ENCODE measurements at places on chromosomes 12 and 14.
A peak's percentile ranks its signal among the peaks of the same experiment; 100 is the strongest.

- DNase-seq, result no peak
Observed at GRCh38 chr14:83777516-83777915, 1752.4 kb upstream of the FLRT2 start.

DNA sequence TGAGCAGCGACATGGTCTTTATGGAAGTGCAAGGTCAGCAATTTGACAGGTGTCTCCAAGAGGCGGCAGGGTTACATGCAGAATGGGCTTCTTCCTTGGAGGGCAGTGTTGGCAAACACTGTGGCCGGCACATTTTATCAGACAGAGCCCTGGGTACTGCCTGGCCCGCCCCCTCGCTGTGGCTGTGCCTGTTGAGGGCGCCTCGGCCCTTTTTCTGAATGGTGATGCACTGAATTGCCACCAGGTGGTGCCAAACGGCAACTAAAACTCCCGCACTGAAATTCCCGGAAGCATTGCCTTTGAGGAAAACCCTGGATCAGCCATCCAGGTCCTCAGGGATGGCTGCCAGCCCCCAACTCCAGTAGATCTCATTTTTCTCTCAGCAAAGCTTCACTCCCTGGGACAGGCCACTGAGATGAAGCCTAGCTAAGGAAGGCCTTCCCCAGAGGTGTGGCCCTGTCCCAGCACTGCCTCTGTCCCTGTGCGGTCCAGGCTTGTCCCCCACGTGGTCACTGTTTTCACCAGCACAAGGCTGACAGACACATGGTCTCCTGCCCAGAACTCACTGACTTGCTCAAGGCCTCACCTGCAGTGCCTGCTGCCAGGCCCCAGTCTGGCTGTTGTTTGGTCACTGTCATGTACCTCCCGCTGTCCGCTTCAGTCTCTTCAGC lies 73.6 kb downstream of the TESC start:
- peak; percentile 32 for DNase-seq

- DNase-seq, result peak; percentile 41
Observed at GRCh38 chr14:68655021-68655831, 137.6 kb downstream of the ZFP36L1 start.

GRCh38 chr12:76173756-76174155 lies 89.3 kb upstream of the NAP1L1 start:
- no peak for DNase-seq

DNA sequence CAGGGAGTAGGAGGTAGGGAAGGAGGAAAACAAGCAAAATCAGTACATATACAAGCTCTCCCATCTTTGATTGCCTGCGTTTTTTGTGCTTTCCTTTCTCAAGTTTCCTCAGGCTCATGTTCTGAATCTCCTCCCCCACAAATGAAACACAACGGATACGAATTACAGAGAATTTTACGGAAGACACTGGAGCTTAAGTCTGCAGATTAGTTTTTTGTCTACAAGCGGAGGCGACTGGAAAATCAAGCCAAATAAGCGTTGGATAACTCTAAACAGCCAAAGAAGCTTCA lies 612 bp downstream of the WBP11 start:
- DNase-seq, result no peak

DNA sequence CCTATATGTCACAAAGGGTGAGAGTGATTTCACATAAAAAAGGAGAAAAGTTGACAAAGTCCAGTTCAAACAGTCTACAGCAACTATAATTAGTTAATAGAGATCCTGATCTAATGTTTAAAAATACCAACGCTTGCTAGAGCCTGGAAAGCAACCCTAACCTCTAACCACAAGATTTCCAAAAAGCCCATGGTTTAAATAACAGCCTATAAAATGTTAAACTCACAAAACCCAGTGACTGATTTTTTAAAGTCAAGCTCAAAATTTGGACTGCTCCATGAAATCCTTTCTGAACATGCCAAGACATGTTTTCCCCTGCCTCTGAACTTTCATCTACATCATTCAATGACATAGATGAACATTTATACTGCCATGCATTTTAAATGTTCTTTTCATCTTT lies 81.6 kb downstream of the PLEKHG7 start:
- no peak for DNase-seq

DNA sequence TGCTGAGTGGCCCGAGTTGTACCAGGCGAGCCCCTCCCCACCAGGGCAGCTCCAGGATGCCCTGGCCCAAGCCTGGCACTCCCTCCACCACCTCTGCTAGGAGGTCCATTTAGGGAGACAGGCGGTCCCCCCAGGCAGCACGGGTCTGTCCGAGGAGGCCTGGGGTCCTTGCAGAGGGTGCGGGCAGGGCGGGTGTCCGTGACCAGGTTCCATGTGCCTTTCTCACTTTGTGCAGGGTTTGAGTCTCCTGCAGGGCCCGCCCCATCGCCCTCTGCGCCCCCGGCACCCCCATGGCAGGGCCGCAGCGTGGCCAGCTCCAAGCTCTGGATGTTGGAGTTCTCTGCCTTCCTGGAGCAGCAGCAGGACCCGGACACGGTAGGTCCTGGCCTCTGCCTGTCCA lies 56.8 kb upstream of the TSPAN9 start:
- no peak for DNase-seq

DNA sequence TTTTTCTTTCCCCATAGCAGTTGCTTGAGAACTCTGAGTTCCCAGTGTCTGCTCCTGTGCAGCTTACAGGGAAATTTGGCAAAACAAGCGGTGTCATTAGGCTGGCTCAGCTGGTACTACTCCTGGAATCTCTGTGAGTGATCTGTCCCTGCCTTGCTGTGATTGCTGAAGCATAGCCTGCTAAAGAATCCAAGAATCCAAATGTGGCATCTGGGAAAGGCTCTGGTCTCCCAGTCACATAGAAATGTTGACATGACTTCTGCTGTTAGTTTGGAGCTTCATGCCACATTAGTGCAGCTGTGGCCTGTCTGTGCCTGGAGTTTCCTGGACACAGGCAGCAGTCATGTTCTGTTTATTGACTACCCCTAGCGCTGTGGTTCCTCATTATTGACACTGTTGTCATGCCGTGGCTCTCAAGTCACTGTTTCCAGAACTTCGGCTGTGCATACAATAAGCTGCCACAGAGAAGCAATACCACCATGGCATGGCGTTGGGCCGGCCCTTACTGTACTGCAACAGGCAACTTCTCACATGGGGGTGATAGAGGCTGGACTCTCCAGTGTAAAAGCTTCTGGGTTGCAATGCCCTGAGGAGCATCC lies 166.8 kb downstream of the MYRFL start:
- no peak for DNase-seq

DNA sequence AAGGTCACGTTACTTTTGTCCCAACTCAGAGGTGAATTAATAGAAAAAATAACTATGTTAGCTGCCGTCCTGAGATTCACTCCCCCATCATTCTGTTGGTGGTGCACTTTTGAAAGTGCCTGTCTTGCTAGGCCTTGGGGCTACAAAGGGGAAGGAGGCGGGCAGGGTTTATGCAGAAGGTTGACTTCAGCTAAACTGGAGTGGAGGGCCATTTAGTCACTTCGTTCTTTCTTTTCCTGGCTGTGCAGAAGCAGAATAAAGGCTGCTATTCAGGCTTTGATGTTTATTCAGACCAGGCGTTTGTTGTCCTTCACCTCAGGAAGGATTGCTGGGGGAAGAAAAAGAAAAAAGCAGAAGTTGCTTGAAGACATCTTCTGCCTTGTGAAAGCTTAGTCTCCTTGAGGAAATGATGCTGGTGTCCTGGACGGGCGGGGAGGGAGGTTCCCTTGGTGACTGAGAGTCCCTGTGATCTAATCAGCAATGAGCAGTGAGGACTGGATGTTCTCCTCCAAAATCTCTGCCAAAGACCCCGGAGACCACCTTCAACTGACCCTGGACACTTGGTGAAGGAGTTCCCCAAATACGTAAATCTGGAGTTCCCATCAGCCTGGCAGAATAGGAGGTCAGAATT lies 4.0 kb downstream of the GLT1D1 start:
- DNase-seq, result no peak

GRCh38 chr12:11745113-11745512 lies 95.6 kb downstream of the ETV6 start:
- DNase-seq, result no peak

GRCh38 chr14:21525571-21525961 lies 580 bp downstream of the SALL2 start:
- DNase-seq, result no peak

DNA sequence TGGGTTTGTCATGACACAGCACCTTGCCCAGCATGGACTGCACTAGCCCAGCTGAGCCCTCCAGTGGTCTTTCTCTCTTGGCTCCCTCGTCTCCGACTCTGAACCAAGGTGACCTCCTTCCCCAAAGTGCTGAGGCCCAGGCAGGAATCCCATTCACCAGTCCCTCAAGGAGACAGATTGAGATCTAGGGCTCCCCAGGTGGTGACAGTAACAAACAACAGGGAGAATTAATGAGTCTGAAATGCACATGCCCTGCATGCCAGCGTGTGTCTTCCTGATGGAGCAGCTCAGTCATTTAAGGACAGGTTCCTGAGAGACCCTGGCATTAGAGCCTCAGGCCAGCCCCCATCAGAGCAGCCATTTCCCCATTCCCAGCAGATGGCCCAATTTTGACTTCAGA lies 51.4 kb upstream of the OAS1 start:
- DNase-seq, result no peak

- no peak for DNase-seq
Observed at GRCh38 chr14:53168786-53169185, 15.7 kb upstream of the DDHD1 start.

- no peak for DNase-seq
Observed at GRCh38 chr12:4416276-4416675, 29.3 kb downstream of the FGF6 start.

DNA sequence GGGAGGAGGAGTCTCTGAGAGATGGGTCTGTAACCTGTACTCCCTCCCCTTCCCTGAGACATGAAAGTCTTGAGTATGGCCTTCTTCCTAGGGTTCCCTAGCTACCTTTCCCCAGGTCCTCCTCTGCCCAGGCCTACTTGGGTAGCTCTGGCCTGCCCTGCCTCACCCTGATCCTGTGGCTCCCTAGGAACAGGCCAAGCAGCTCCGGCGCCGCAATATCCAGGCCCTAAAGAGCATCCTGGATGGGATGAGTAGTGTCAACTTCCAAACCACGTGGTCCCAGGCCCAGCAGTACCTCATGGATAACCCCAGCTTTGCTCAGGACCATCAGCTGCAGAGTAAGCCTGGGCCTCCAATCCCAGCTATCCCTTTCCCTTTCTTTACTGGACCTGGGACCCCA lies 12.3 kb downstream of the PRPF40B start:
- DNase-seq, result no peak

- DNase-seq, result no peak
Observed at GRCh38 chr12:54680374-54680773, 32.2 kb upstream of the DCD start.

GRCh38 chr12:18747895-18748294 lies 10.0 kb downstream of the CAPZA3 start:
- no peak for DNase-seq

GRCh38 chr14:74608959-74609611 lies 3.0 kb downstream of the LTBP2 start:
- DNase-seq, result peak; percentile 32

- DNase-seq, result no peak
Observed at GRCh38 chr14:34507459-34507858, 32.0 kb downstream of the EAPP start.

GRCh38 chr12:115273456-115273855 lies 589.5 kb upstream of the TBX3 start:
- DNase-seq, result no peak

GRCh38 chr12:103707446-103707845 lies 120.4 kb downstream of the STAB2 start:
- DNase-seq, result no peak

DNA sequence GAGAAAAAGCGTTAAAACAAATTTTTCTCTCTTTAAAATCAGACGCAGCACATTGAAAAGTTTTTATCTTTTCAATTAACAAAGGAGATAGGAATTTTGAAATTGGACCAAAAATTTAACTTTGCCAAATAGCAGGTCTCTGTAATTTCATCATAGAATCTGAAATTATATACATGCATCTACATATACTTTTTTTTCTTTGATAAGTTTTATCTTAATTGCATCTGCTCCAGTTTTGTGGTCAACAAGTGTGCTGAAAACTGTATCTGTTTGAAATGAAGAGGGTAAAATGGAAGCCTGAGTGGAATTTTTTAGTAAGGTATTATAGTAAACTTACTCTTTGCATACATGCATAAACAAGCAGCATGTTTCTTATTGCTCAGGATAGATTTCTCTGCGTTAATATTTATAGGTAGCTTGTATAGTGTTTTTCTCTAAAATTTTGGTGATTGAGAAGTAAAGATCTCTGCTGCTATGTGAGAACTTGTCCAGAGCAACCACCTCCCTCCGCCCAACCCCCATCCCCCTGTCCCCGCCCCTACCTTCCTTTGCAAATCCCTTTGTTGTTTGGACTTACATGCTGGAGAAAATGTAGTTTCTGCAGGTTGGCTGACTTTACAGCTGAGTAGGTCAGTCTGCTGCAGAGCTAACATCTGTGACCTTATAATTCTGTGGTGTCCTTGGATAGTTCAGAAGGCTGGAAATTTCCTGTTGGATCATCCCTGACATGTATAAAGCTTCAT lies 64.6 kb downstream of the VRK1 start:
- no peak for DNase-seq
